ENCODE measurements at places on chromosomes 6 and 20. TPM values are rescaled to one million over a fixed set of nuclear protein-coding genes. Genes with fewer than 3 reads are reported as not detected.

GRCh38 chr6:14818422-14818884 lies 427.4 kb upstream of the JARID2 start:
- H3K27me3 ChIP-seq = no peaks in the 10 kb centered on the region
- H3K36me3 ChIP-seq = no peaks in the 10 kb centered on the region
- H3K27ac ChIP-seq = no peak overlapping the region
- no peak for DNase-seq

DNA sequence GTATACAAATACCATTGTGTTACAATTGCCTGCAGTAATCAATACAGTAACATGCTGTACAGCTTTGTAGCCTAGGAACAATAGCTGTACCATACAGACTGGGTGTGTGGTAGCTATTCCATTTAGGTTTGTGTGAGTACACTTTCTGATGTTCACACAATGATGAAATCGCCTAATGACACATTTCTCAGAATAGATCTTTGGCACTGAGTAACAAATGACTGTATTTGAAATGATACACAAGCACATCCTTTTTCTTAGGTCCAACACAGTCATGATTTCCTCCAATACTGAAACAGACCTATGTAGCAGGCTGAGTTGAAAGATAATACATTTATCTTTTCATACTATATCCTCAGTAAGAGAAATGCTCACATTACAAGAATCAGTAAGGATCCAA lies 13.9 kb downstream of the KHDRBS2 start:
- H3K27me3 ChIP-seq = no peaks in the 10 kb centered on the region
- no peak for DNase-seq
- no peak overlapping the region for H3K4me3 ChIP-seq
- H3K27ac ChIP-seq = no peak overlapping the region
- no peaks in the 10 kb centered on the region for H3K36me3 ChIP-seq

DNA sequence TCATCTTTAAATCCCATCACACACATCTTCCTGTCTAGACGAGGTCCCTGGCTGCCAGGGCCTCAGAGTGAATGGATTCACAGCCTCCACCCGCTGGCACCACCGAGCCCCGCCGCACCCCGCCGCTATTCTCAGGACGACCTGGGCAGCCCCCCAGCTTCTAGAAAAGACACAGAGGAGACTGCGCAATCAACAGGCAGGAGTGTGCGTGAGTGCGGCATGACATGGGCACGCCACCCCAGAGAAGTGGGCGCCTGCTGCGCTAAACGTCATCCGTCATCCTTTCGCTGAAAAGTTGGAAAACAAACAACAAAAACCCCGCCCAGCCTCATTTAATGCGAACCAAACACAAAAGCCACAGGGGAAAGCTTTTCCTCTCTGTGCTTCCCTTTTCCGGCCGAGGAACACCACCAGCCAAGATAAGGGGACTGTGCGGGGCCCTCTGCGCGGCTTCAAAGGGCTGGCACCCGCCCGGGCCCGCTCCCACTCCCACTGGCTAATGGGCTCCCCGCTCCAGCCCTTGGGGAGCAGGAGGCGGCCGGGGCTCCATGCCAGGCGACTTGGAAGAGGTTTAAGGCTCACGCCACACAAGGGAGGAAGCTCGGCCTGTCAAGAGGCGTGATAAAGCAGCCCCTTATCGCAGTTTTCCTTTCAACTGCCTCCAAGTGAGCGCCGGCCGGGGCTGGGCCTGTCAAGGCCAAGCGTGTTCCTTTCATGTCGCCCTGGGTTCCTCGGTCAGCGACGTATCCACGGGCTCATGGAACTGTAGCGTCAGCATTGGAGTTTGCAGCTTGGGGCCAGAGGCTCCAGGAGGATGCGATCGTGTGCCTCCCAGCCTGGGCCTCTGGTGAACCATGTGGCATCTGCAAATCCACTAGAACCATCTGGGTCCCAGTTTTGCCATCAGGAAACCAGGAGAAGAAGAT lies 50.1 kb downstream of the NFATC2 start:
- no peaks in the 10 kb centered on the region for H3K27me3 ChIP-seq
- H3K4me1 ChIP-seq = peaks cover 1% of the 10 kb centered on the region
- no peaks in the 10 kb centered on the region for H3K36me3 ChIP-seq
- no peak overlapping the region for H3K27ac ChIP-seq
- peak; percentile 81 for DNase-seq

DNA sequence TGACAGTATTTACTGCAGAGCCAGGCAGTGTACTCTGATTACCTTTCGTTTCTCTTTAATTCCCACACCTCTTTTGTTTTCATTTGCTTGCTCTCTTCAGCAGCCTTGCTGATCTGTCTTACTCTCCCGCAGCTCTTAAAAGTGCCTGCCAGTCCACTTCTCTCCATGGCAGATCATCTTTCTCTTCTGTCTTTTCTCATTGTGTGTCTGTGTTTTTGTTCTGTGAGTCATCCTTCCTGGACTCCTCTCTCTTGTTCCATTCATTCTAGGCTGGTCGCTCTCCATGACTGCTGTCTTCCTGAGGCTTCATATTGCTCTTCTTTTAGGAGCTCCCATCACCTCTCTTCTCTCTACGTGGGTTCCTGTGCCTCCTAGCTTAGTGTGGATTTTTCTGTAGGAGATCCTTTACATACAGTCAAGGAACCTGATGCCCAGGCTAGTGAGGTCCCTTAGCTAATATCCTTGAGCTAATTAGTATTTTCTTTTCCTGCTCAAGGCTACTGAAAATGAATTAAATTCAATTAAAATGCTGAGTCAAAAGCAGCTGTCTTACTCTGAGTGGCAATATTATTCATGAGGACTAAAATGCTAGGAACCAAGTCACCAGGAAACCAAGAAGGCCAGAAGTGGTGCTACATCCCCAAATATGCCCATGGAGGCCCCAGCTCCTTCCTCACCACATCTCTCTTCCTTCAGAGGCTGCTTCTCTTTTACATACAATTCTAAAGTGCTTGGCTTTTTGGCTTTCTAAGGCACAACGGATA lies 86.1 kb downstream of the SLX4IP start:
- no peak overlapping the region for H3K4me3 ChIP-seq
- H3K27me3 ChIP-seq = no peaks in the 10 kb centered on the region
- H3K36me3 ChIP-seq = no peaks in the 10 kb centered on the region
- DNase-seq = no peak

DNA sequence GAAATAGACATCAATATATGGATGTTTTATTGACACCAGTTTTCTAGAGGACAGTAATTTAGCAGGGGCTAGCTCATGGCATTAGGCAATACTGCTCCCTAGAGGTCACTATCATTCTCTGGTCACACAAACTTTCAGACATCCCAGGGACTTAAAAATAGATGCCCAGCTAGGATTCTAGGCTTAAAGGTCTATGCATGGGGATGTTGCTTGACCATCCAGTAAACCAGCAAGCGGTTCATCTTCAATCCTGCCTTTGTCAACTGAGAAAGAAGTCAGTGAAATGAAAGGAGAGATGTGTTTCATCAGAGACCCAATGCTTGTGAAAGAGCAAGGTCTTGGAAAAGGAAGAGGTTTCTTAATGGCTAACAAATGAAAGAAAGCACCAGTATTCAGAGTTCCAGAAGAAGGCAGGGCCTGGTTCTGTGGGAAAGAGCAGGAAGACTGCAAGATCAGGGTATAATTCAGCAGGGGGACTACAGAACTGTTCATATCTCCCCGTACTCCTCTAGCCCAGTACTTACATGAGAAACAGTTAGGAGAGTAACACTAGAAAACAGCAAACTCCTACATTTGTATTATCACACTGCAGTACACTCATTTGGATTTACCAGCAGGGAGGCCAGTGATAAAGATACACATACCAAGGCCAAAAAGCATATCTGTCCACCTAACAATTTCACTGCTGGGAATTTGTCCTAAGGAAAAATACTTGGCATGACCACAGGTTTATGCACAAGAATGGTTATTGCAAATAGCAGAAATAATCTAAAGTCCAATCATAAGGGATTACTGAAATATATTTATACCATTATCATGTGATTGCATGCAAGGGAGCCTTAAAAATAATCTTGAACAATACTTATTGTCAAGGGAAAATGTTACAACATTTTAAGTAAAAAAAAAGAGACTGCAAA lies 151.4 kb upstream of the LAMA2 start:
- no peak overlapping the region for H3K4me3 ChIP-seq
- no peak overlapping the region for H3K27ac ChIP-seq
- H3K36me3 ChIP-seq = no peaks in the 10 kb centered on the region
- DNase-seq = no peak

DNA sequence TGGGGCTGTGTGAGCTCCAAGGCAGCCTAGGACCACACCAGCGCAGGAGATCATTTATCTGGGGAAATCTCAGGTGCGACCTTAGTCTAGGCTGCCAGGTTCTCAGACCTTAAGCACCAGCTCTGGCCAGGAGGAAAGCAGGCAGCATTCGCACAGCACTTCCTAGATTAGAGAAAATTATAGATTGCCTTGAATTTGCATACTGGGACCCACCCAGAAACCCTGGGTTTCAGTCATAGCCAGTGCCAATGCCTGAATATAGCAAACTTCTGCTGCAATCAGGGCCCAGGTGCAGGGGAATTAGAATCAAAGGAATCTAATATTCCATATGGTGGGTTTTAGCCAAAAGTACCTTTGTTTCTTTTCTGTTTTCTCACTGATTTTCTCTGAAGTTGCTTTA lies 204.3 kb upstream of the CST7 start:
- no peak for DNase-seq
- no peaks in the 10 kb centered on the region for H3K4me1 ChIP-seq
- no peak overlapping the region for H3K4me3 ChIP-seq
- no peaks in the 10 kb centered on the region for H3K27me3 ChIP-seq
- H3K36me3 ChIP-seq = no peaks in the 10 kb centered on the region

DNA sequence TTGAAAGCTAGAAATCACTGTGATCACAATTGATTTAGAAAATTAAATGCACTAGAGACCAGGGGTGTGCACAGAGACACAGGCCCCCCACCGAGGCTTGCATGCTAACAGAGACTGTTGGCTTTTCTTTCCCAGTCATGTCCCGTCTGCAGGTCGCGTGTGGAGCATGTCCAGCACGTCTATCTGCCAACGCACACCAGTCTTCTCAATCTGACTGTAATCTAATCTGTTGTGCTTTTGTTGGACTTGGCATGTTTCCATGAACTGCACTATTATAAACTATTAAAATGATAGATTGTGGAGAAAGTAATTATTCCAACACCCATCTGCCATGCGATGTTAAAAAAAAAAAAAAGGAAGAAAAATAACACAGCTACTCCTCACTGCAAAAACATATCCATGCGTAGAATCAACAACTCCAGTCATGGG lies 17.7 kb downstream of the MYLIP start:
- H3K27me3 ChIP-seq = no peaks in the 10 kb centered on the region
- H3K4me1 ChIP-seq = peaks cover 3% of the 10 kb centered on the region
- peak; percentile 55 for DNase-seq
- H3K36me3 ChIP-seq = peaks cover 3% of the 10 kb centered on the region
- H3K27ac ChIP-seq = no peak overlapping the region

GRCh38 chr6:11789744-11790143 lies 11.1 kb upstream of the ADTRP start:
- DNase-seq = no peak
- H3K36me3 ChIP-seq = no peaks in the 10 kb centered on the region
- H3K27me3 ChIP-seq = no peaks in the 10 kb centered on the region
- no peak overlapping the region for H3K27ac ChIP-seq
- no peaks in the 10 kb centered on the region for H3K4me1 ChIP-seq

GRCh38 chr6:16205377-16206144 lies 32.8 kb upstream of the GMPR start:
- H3K27ac ChIP-seq = peak overlapping the region; percentile 79
- no peaks in the 10 kb centered on the region for H3K27me3 ChIP-seq
- H3K4me1 ChIP-seq = peaks cover 2% of the 10 kb centered on the region

DNA sequence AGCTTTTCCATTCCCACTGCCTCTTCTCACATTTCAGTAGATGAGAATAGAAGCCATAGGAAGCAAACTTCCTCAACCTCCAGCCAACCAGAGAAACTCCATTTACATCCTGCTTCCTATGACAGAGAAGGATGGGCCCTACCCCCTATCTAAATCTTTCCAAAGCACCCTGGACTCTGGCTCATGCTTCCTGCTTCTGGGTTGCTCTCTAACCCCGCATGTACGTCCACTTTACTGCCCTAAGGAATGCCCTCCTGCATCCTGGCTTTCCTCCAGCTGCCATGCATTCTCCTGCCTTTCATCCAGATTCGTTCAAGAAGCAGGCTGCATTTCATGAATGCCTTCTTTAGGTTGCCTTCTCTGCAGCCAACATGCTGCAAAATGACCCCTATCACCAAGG lies 91.9 kb downstream of the FAM217A start:
- peaks cover 2% of the 10 kb centered on the region for H3K36me3 ChIP-seq
- DNase-seq = no peak

The SOX18 gene
- 186 TPM for total RNA-seq

The ADGB gene
- total RNA-seq = not detected

The PTCHD4 gene
- total RNA-seq = 2.4 TPM

The ZNF217 gene
- total RNA-seq = 26.5 TPM

The PLEKHG1 gene
- total RNA-seq = 36.2 TPM

The OR2H1 gene
- total RNA-seq = not detected

Measured in aorta (tissue), 5 donors.